CD4-positive, alpha-beta T cell treated with Interleukin-17A for 4 hours (primary cell): ENCODE measurements at places on chromosomes 1 and 21.

DNA sequence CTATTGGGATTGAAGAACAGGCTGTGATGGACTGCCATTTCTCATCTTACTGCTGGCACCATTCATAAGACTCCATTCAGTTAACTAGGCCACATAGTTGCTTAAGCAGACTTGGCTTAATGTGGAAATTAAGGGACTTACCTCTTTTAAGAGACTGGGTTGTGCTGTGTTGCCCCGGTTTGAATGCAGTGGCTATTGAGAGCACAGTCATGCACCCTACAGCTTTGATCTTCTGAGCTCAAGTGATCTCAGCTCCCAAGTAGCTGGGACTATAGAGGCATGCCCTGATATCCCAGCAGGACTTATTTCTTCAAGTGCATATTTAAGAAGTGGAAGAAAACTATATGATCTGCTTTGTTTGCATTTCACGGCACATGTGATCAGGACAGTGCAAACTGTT is 181.1 kb downstream of the RASAL2 start:
- DNase-seq, result no peak

- no peak for DNase-seq
These were observed 25.8 kb upstream of the PADI6 start for GRCh38 chr1:17346046-17346789.

- DNase-seq, result no peak
These were observed 1004.0 kb downstream of the KCNT2 start for GRCh38 chr1:195604287-195604686.

GRCh38 chr1:244104309-244105060 is 53.4 kb downstream of the ZBTB18 start:
- DNase-seq, result no peak

DNA sequence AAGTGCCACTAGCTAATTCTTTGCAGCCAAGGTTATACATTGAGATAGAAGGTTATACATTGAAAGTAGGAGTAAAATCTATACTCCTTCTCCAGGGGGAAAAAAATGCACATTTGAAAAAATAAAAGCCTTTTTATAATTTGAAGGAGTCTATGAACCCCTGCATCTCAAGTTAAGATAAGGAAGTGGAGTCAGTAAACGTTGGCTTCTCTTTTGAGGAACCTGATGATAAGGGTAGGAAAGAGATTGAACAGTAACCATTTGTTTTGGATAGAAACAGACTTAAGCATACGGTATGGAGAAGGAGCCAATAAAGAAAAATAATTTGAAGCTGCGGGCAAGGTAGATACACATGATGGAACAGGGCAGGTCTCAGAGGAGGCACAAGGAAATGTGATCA is 64.1 kb downstream of the RPAP2 start:
- DNase-seq, result no peak

DNA sequence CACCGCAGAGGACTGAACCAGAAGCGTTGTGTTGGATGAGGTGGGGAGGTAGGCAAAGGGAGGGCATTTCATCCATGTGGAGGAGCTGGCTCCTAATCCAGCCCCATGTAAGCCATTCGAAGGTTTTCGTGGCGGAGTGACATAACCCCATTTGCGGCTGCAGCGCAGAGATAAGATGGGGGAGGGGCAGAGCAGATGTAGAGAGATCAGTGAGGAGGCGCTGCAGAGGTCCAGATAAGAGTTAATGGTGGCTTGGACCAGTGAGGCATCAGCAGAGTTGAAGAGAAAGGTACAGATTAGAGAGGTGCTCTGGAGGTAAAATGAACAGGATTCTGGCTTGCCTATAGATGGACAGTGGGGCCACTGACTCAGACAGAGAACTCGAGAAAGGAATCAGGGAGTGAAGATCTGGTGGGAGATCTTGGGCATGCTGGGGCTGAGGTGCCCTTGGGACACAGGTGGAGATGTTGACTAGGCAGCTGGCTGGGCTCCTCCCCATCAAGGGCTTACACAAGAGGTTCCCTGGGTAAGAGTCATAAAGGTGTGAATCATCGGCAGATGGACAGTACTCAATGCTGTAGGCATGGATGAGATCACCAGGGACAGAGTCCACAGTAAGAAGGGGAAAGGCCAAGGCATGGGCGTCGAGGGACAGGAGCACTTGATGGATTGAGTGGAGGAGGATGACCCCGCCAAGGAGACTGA is 7.8 kb upstream of the PTPRF start:
- no peak for DNase-seq

DNA sequence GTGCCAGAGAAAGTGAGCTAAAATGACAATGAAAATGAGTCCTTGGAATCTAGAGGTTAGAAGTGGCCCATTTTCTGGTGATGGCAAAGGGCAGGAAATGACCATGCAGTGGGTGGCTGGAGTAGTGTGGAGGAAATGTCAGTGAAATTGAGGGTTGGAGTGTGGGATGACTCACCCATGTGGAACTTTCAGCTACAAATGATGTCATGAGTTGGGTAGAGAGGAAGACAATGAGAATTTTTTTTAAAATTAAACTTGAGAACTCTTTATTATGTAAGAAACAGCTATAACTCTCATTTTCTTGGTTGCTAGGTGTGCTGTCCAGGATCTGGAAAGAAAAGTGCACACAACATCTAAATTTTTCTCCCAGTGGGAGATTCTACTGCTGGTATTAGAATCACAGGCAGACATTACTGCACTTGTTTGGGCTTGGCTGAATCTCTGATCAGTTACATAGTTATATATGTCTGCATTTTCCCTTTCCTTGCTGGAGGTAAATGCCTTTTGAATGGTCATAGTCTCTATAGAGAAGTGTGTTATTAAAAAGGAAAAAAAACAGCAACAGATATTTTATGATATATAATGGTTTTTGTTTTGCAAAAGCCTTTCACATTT is 56.8 kb upstream of the GNG12 start:
- no peak for DNase-seq

GRCh38 chr1:209458921-209459320 is 124.6 kb upstream of the CAMK1G start:
- DNase-seq, result no peak

- no peak for DNase-seq
These were observed 76.1 kb upstream of the ZNF326 start for GRCh38 chr1:89918794-89919155.

- DNase-seq, result no peak
These were observed 22.7 kb downstream of the CD55 start for GRCh38 chr1:207344221-207344620.

- no peak for DNase-seq
These were observed 53.8 kb upstream of the LYPLAL1 start for GRCh38 chr1:219119839-219120238.

DNA sequence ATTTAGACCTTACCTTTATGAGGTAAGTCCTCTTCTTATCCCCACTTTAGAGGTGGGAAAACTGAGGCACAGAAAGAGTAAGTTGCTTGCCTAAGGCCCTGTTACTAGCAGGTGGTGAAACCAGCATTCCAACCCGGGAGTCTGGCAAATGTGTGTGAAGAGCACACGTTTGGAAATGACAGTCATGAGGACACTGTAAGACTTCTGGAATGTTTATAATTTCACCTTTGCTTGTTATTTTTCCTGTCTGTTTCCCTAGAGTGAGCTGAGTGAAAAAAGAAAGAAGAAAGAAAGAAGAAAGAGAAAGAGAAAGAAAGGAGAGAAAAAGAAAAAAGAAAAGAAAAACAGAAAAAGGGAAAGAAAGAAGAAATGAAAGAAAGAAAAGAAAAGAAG is 21.2 kb upstream of the LGALS8 start:
- no peak for DNase-seq

GRCh38 chr1:206082831-206083695 is 30.1 kb downstream of the RHEX start:
- DNase-seq, result no peak

DNA sequence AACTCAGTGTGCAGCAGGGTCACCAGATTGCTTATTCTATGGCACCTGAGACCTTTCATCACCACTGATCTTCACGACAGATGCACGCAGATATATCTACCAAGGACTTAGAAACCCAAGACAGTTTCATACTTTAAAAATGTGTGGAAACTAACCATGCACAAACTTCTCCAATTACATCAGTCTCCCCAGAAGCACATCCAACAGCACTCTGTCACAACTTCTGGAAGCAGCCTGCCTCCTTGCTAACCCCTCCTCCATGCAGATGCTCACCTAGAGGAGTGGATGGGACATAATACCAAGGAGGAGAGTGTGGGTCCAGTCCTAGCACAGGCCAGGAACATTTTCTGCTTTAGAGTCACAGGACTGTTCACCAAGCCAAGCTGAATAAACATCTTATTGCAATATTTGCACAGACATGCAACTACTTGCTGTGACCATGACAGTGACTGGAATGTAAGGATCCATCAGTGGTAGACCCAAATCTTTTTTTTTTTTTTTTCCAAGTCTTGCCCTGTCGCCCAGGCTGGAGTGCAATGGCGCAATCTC is 69.4 kb downstream of the HIVEP3 start:
- DNase-seq, result no peak

DNA sequence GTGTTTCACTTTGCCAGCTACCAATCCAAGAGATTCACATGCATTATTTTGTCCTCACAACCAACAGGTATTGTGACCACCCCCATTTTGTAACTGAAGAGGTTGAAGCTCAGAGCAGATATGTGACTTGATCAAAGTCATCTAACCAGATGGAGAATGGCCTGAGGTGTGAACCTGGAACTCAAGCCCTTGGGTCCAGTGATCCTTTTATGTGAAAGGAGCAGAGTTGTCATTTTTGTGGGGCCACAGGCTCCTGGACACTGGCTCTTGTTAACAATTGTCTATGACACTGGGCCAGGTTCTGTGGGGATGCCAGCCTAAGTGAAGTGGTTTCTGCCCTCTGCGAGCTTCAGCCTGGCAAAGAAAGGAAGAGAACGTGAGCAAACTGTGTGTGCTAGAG is 172.6 kb downstream of the ZZZ3 start:
- no peak for DNase-seq

DNA sequence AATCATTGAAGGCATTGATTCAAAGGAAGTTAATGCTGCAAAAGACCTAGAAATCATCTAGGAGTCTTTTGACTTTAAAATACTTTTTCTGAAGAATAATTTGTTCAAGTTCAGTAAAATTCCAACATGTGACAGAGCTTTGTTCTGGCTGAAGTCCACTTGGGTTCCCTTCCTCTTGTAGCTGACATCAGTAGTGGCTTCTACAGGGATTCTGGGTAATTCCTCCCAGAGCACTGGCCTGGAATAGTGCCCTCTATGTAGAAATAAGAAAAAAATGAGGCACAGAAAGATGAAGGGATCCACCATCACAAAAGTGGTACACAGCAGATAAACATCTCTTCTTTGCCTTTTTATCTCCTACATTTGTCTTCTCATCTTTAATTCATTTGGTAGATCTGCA is 548.1 kb downstream of the LTN1 start:
- no peak for DNase-seq

- DNase-seq, result no peak
These were observed 95.7 kb downstream of the DYRK1A start for GRCh38 chr21:37462087-37462861.

- DNase-seq, result peak; percentile 54
These were observed 54.1 kb downstream of the TOMM20 start for GRCh38 chr1:235074523-235075047.

- DNase-seq, result no peak
These were observed 3.1 kb downstream of the PBX1 start for GRCh38 chr1:164562061-164562460.

GRCh38 chr1:206495493-206496046 is 11.8 kb upstream of the RASSF5 start:
- no peak for DNase-seq

DNA sequence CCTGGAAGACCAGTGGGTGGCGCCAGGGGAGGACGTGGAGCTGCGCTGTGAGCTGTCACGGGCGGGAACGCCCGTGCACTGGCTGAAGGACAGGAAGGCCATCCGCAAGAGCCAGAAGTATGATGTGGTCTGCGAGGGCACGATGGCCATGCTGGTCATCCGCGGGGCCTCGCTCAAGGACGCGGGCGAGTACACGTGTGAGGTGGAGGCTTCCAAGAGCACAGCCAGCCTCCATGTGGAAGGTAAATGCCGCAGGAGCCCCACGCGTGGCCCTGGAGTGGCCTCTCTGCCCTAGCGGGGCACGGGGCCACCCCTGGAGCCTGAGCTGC is 75.2 kb downstream of the OBSCN start:
- DNase-seq, result no peak

- no peak for DNase-seq
These were observed 785.8 kb upstream of the ADGRL4 start for GRCh38 chr1:79792219-79792930.

GRCh38 chr21:37509802-37510393 is 143.3 kb downstream of the DYRK1A start:
- DNase-seq, result no peak

DNA sequence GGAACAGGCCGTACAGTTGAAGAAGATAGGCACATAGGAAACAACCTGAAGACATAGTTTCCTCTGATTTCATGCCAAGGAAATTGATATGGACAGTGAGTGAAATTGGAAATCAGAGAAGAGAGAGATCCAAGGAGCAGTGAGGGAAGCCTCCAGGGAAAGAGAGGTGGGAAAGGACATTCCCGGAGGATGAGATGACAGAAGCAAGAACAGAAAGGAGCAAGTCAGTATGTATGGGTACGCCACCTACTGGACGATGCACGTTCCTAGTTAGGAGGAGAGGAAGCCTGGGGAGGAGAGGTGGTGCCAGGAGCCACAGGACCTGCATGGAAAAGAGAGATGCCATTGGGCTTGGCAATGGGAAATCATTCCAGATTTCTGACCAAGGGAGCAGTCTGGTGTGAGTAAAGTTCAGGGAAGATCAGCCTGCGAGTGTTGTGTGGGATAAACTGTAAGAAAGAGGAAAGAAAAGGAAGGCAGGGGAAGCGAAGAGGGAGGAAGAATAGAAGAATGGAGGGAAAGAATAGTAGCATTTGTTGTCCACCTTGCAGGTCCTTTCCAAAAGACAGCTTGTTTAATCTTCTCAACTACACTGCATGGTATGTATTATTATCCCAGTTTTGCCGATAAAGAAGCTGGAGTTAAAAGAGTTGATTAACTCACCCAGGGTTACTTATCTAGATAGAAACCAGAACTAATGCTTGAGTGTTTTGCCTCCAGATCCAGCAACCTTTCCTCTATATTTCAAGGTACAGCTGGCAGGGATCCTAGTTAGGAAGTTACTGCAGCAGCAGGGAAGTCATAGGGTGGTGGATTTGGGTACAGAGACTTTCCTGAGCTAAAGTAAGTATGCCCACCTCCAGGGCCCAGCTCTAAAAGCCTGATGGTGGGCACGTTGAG is 27.4 kb downstream of the C1orf116 start:
- DNase-seq, result peak; percentile 53

GRCh38 chr1:3074800-3075199 is 5.8 kb downstream of the PRDM16 start:
- no peak for DNase-seq

- no peak for DNase-seq
These were observed 641.2 kb downstream of the PTPRC start for GRCh38 chr1:199279872-199280645.
